Dermis microvascular lymphatic vessel endothelial cell (primary cell): ENCODE measurements at places on chromosomes 3 and 15. TPM values are rescaled to one million over a fixed set of nuclear protein-coding genes. Genes with fewer than 3 reads are reported as not detected.

PLSCR5 gene
- not detected in 2 replicates for total RNA-seq

RTP4 gene
- 1.3 and 5.2 TPM in 2 replicates for total RNA-seq

ITIH1 gene
- not detected in 2 replicates for total RNA-seq

CMC1 gene
- 2.1 and 2.8 TPM in 2 replicates for total RNA-seq

GRCh38 chr3:45558431-45558830 lies 36.1 kb upstream of the LIMD1 start:
- DNase-seq: no peak

DNA sequence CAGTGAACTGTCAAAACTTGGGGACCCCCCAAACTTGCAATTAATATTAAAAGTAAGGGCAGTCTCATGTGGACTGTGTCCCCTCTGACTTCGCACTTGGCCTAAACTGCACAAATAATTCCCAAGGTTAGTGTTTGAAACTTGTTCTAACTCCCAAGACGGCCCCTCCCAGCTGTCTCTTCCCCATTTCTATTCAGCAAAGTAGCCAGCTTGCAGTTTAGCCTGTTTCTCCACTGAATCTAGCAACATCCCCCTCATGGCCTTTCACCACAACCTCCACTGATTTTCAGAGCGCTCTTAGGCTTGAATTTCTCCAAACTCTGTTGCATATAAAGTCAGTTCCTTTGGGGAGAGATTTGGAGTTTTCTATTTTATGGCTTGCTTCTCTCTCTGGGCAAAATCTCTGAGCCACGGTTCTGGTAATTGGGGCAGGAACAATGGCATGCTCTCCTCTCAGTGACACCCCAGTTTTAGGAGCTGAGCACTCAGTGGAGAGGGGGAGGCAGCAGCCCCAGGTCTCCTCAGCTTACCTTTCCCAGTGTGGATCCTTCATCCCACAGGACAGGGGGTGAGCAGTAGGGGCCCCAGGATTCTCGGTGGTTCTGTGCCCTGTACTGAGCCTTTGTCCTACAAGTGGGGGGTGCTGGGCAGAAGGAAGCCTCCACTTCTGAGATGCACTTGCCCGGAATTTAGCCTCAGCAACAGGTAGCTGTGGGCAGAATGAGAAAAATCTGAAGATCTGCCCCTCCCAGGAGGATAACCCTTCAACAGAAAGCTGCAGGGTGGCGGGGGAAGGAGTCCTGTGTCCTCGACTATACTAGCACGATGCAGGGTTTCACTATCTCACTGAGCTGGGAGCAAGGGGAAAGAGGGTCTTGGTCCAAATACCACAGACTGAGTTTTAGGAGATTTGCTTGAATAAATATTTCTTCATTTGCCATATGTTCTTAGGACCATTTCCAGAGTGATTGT lies 39.3 kb upstream of the GATA2 start:
- no peak for DNase-seq

- no peak for DNase-seq
These were observed 13.4 kb downstream of the COMMD2 start for GRCh38 chr3:149738876-149739275.

TM4SF4 gene
- not detected in 2 replicates for total RNA-seq

- DNase-seq: no peak
These were observed 2.7 kb upstream of the ALAS1 start for GRCh38 chr3:52195291-52195597.
